ENCODE measurements at places on chromosomes 3 and 15. TPM values are rescaled to one million over a fixed set of nuclear protein-coding genes. Genes with fewer than 3 reads are reported as not detected.

Gene APEH
- total RNA-seq = 83.4 TPM

Gene SH2D7
- total RNA-seq = not detected

Gene EHD4
- 35.0 TPM for total RNA-seq

- DNase-seq = no peak
- H3K4me3 ChIP-seq = no peak overlapping the region
- no peaks in the 10 kb centered on the region for H3K27me3 ChIP-seq
- H3K36me3 ChIP-seq = peaks cover 28% of the 10 kb centered on the region
- H3K27ac ChIP-seq = peak overlapping the region; percentile 80
Measured at GRCh38 chr15:41937568-41937923, 34.8 kb downstream of the EHD4 start.

DNA sequence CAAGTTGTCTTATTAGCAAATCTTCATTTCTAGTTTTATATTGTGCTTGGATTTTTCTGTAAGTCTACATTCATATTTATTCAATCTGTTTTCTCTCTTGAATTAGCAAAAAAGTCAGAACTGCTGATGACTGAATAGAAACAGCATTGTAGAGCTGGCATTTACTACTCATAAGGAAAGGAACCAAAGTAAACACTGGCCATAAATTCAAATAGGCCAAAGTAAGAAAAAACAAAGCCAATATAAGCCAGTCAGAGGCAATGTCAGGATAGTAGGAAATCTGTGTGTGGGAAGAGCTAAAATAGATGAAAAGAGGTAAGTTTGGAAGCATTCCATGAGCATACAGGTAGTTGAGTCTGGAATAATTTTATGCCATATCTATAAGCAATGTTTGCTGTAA is 307.2 kb upstream of the SLITRK3 start:
- no peaks in the 10 kb centered on the region for H3K27me3 ChIP-seq
- no peaks in the 10 kb centered on the region for H3K4me1 ChIP-seq

- H3K4me1 ChIP-seq = no peaks in the 10 kb centered on the region
- H3K36me3 ChIP-seq = no peaks in the 10 kb centered on the region
- H3K4me3 ChIP-seq = no peak overlapping the region
- no peaks in the 10 kb centered on the region for H3K27me3 ChIP-seq
Measured at GRCh38 chr15:33104212-33104611, 90.3 kb downstream of the FMN1 start.
